ENCODE measurements at places on chromosomes 11 and 22.

GRCh38 chr22:42127606-42128005, 3.0 kb downstream of the CYP2D6 start:
- no peak for DNase-seq

DNA sequence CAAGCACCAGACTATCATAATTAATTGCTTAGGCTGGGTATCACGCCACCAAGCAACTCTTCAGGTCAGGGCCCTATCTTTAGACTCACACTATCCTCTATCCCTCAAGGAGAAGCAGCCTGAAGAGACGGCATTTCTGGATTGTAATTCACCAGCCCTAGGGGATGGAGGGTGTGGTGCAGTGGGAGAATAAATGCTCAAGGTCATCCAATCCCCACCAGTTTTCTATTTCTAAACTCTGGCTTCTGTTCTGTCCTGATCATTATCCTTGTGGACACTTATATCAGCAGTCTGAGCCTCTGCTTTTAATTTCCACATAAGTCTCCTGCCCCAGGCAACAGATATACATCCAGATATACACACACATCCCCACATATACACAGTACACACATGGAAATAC, 13.1 kb upstream of the SIK2 start:
- no peak for DNase-seq

- no peak for DNase-seq
These were observed 82.1 kb upstream of the WNT11 start for GRCh38 chr11:76288166-76288980.

GRCh38 chr11:45713573-45713972, 48.2 kb upstream of the CHST1 start:
- DNase-seq, result no peak

GRCh38 chr11:133727774-133728173, 117.5 kb downstream of the SPATA19 start:
- no peak for DNase-seq

- DNase-seq, result no peak
These were observed 27.6 kb downstream of the ALKBH3 start for GRCh38 chr11:43908191-43908590.

GRCh38 chr22:48925450-48925849, 902.2 kb downstream of the BRD1 start:
- no peak for DNase-seq

GRCh38 chr11:116309446-116309845, 463.3 kb downstream of the BUD13 start:
- DNase-seq, result peak; percentile 5

DNA sequence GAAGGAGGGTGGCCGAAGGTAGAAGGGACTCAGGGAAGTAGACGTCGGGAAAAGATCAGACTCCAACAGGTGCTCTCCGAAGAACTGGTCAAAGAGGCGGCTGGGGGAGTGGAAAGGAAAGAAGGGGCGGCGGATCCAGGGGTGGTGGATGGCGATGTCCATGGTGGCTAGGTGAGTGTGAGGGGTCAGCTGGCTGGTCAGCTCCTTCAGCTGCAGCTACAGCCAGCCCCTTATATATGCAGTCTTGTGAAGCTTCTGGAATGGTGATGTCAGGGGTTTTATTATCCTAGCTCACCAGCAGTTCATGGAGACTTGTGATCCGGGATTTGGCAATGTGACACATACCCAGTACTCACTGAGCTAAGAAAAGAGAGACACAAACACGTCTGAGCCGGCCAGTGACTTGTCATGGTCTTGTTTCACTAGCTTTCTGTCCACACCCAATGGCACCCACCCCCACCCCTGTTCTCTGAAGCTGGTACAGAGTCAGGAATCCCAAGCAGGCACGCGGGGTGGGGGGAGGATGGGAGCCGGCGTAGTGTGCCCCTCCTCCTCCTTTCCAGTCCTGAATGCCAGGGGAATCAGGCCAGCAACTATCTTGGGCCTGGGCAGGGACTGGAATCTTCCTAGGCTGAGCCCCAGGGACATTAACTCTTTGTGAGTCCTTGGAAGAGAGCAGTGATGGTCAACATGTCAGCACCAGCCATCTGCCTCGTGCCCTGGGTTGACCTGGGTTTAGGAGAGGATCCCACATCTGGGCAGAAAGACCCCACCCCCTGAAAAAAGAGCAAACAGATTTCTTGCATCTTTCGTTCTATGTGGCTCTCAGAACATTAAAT, at the start of gene CRYAB:
Gene CRYAB (minus strand): TSS at position 208 of the 839 bp plus-strand sequence. CDS start 46 bp downstream, at position 162.
- DNase-seq, result peak; percentile 99

DNA sequence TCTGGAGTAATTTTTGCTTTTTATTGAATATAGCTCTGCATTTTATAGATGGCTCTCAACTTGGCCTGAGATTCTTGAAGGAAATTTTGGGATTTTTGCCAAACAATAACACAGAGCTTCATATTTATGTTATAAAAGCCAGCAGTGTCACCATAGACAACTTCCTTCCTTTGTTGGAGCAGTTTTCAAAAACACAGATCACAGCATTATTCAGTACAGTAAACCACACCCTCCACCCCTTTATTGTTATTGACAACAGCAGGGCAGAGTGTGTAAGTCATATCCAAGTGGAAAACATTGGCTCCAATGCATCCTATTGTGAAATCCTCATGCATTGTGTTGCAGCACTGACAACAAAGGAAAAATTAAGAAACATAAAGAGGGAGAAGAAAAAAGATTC, 62.6 kb upstream of the PRSS23 start:
- peak; percentile 69 for DNase-seq

GRCh38 chr22:41501209-41501608, 32.3 kb downstream of the ACO2 start:
- peak; percentile 43 for DNase-seq

DNA sequence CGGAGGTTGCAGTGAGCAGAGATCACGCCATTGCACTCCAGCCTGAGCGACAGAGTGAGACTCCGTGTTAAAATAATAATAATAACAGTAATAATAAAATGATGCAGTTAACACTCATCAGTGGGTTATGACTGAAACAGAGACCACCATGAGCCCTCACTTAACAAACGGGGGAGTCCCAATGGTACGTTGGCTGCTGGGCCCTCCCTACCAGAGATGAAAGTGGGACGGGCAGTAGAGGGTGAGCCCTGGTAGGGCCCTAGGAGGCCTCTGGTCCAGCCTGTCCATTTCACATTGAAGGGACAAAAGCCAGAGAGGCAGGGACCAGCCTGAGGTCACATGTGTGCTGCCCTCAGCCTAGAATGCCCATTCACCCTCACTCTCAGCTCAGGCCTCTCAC, 13.7 kb upstream of the KIAA0930 start:
- DNase-seq, result no peak

DNA sequence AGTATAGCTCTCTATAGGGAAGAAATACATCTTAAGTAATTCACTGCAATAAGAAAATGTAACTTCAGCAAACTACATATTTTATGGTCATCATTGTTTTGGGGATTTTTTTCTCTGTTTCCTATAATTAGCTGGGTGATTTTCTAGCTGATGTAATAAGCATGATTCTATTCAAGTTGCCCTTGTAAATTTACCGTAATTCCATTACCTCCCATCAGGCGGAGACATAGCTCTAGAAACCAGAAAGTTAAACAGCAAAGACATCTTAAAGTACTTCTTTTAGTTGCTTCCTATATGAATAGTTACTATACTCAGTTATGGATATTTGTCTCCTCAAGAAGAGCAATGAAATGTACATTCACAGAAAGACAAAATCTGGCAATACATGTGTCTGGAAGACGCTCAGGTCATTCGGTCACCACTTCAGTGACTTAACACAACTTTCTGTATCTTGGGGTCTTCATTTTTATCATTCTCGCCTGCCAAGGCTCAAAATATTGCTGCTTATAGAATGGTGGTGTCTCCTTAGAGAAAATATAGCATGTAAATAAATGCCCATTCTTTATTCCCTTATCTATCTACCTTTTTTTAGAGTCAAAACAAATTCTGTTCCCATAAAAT, 239.9 kb upstream of the ZC3H12C start:
- peak; percentile 83 for DNase-seq

DNA sequence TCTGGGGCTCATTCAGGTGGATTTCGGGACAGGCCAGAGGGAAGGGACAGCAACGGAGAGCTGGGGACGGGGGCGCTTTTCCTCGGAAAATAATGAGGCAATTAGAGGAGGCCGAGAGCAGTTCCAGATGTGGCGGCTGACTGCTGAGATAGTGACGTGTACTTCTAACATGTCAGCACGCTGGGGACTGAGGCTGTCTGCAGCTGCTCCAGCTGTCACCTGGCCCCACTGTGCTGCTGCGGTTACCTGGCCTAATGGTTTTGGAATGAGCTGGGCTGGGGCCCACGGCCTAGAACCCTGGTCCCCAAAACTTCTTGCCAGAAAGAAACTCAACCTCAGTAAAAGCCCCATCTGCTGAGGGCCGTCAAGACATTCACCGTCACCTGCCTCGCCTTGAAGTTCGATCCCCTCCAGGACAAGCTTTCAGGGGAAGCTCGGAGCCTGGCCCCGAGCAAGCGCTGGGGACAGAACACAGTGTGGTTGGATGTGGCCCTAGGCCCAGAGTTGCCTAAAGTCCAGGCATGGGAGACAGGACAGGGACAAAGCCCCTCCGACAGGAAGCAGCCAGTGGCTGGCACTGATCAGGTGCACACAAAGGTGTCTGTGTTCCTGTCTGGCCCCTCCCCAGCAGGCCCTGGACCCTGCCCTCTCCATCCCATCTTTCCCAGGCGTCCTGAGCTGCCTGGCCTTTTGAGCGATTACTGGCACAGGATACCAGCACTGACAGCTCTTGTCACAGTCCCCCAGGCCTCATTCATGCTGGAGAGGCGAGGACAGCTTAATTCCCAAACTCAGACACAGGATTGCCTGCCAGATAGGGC, 22.1 kb downstream of the RPUSD4 start:
- no peak for DNase-seq

- no peak for DNase-seq
These were observed at the start of gene MORC2 for GRCh38 chr22:30968015-30968923. TSS of gene MORC2 (minus strand) at chr22:30968774. CDS start at chr22:30967889, 885 bp downstream.

DNA sequence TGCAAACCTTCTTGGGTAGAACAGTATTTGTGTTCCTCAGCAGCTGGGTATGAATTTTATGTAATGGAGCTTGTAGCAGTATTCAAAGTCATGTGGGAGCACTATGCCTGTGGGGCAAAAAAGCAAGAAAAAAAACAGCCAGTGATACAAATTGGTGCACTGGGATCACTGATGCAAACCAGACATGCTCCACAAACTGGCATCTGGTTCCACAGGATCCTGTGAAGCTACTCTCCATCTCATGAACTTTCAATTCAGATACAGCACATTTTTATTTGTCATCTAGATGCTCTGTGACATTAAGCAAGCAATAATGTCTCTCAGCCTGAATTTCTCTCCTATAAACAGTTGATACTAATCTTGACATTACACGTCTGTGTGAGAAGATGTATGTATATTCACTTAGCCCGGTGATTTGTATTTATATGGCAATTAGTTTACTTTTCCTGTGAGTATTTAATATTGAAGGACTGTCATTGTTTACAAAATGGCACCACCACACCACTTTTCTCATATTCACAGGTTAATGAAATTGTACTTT, 208.5 kb upstream of the GRIA4 start:
- DNase-seq, result no peak

GRCh38 chr11:33861941-33862589, 29.8 kb downstream of the LMO2 start:
- DNase-seq, result no peak

DNA sequence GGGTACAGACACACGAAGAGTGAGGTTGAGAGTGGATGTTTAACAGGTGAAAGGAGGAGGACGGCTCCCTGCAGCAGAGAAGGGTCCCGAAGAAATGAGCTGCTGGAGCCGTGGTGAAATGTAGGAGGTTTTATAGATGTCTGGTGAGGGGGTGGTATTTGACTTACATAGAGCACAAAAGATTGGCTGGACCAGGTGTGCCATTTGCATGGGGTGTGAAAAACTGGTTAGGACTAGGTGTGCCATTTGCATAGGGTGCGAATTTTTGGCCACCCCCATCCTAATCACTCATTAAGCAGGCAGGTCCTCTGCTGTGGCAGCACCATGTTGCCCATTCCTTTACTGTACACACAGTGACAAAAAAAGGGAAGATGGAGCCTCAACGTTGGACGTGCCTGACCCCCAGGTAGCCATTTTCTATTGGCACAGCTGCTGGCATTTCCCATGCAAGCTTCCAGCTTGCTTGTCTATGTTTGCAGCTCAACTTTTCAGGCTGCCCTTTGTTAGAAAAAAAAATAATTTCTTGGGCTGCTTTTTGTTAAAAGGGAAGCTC, 581.7 kb upstream of the B3GAT1 start:
- DNase-seq, result no peak

DNA sequence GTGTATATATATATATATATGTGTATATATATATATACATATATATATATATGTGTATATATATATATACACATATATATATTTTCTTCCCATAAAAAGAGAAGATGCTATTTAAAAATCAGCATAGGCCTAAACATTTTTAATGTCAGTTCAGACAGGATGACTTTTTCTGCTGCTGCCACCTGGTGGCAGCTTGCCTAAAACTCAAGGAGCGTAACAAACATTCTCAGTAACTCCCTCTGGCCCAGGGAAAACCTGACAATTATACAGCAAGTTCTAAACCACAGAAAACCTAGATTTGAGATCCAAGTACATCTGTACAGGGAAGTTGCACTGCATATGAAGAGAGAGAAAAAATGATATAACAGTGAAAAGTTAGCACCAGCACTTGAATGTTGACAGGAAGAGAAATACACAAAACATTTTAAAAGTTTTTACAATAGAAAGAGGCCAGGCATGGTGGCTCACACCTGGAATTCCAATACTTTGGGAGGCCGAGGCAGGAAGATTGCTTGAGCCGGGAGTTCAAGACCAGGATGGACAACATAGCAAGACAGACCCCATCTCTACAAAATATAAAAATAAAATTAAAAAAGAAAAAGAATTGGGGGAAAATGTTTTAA, 16.6 kb downstream of the OR8A1 start:
- DNase-seq, result peak; percentile 63

DNA sequence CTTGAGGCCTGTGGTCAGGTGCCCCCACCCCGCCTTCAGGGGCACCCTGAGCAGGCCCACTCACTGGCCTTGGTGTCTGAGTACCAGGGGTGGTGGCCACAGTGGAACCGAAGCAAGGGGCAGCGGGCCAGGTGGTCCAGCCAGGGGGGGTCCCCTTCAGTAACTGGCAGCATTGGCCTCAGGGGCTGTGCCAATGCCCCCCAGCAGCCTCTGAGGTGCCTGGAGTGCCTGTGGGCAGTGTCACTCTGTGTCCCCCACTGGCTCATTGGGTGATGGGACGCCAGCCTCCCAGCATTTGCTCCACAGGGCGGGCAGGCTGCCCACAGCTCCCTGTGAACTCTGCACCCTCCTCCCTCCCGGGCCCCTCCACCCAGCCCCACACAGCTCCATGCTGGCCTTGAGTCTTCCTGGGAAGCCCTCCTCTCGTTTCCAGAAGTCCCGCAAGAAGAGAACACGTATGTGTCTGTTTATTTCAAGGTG, 29.5 kb upstream of the CARS1 start:
- DNase-seq, result no peak

- no peak for DNase-seq
These were observed 52.7 kb downstream of the FLRT1 start for GRCh38 chr11:64088162-64089026.

DNA sequence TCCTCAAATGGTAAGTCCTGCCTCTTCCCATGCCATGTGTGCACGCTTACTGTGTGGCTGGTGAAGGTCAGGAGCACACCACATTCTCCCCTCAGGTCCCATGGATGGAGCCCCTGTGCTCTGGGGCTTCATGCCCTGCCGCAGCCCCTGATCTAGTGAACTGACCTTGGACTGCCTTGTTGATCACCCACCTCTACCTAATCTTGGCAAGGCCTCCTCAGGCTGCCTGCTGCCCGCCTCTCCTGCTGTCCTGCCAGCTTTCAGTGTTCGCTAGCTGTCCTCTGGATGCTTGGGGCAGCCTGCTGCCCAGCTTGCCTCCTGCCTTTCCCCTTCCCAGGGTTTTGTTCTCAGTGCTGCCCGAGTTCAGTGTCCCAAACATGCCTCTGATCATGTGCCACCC, 38.1 kb downstream of the CABIN1 start:
- no peak for DNase-seq

Measured in fibroblast of skin of scalp (primary cell).